ENCODE measurements at places on chromosomes 3 and 15.

GRCh38 chr15:31438601-31439265 lies 112.1 kb downstream of the KLF13 start:
- no peak overlapping the region for H3K27ac ChIP-seq
- no peaks in the 10 kb centered on the region for H3K36me3 ChIP-seq
- H3K27me3 ChIP-seq = peaks cover 20% of the 10 kb centered on the region
- peaks cover 10% of the 10 kb centered on the region for H3K4me1 ChIP-seq
- DNase-seq = no peak
- no peak overlapping the region for H3K4me3 ChIP-seq

DNA sequence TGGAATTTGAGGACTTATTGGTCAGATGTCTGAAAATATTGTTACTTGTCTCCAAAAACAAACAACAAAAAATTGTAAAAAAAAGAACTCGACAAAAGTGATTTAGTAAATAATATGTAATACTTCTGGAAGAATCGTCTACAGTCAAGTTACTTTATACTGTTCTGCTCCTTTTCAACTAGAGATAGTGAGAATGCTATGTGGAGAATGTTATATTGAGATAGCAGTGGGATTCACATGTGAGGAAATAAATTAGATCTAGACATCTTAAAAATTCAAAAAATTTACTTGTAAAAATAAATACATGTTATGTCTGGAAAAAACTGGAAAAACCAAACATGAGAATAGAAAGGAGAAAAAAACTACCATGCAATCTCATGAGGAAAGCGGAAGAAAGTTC lies 64.9 kb downstream of the SGO1 start:
- no peak overlapping the region for H3K27ac ChIP-seq
- H3K4me1 ChIP-seq = peaks cover 4% of the 10 kb centered on the region
- no peak overlapping the region for H3K4me3 ChIP-seq
- no peak for DNase-seq
- H3K36me3 ChIP-seq = peaks cover 17% of the 10 kb centered on the region

DNA sequence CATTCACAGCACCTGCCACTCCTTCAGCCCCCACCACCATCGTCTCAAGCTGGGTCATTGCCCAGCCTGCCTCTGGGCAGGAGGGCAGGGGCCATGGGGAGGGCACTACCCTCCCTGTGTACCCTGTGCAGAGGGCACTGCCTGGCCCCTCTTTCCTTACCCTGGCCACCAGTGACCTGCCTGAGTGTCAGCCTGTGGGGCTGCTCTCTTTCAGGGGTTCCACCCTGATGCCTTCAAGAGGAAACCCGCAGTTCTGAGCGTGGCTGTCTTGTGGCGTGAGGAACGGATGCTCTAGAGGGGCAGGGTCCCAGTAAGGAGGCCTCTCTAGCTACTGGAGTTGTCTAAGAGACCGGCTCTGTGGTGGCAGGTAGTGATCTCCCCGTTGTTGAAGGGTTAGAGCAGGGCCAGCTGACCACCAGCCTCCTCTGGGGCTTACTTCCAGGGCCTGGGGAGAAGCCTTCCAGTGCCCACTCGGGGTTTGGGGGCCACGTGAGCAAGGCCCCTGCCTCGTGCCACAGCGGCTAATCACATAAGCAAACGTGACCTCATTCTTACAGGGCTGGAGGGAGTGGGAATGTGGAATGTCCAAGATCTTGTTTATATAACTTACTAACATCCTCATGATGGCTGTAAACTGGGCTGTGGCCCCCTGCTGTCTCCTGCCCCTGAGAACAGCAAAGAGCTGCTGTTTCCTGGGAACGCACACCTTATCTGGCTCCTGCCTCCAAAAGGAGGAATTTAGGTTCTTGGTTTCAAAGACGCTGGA lies 31.4 kb upstream of the SEC13 start:
- H3K27me3 ChIP-seq = peaks cover 45% of the 10 kb centered on the region
- no peak overlapping the region for H3K27ac ChIP-seq
- no peaks in the 10 kb centered on the region for H3K36me3 ChIP-seq

- H3K4me3 ChIP-seq = no peak overlapping the region
- H3K27ac ChIP-seq = no peak overlapping the region
- peaks cover 30% of the 10 kb centered on the region for H3K4me1 ChIP-seq
- no peak for DNase-seq
- H3K36me3 ChIP-seq = no peaks in the 10 kb centered on the region
Observed at GRCh38 chr3:69766638-69767037, 27.4 kb downstream of the MITF start.

GRCh38 chr15:49103002-49103401 lies 52.4 kb downstream of the COPS2 start:
- H3K4me1 ChIP-seq = no peaks in the 10 kb centered on the region
- peaks cover 3% of the 10 kb centered on the region for H3K36me3 ChIP-seq
- H3K27ac ChIP-seq = no peak overlapping the region
- H3K4me3 ChIP-seq = no peak overlapping the region
- no peaks in the 10 kb centered on the region for H3K27me3 ChIP-seq
- DNase-seq = no peak

DNA sequence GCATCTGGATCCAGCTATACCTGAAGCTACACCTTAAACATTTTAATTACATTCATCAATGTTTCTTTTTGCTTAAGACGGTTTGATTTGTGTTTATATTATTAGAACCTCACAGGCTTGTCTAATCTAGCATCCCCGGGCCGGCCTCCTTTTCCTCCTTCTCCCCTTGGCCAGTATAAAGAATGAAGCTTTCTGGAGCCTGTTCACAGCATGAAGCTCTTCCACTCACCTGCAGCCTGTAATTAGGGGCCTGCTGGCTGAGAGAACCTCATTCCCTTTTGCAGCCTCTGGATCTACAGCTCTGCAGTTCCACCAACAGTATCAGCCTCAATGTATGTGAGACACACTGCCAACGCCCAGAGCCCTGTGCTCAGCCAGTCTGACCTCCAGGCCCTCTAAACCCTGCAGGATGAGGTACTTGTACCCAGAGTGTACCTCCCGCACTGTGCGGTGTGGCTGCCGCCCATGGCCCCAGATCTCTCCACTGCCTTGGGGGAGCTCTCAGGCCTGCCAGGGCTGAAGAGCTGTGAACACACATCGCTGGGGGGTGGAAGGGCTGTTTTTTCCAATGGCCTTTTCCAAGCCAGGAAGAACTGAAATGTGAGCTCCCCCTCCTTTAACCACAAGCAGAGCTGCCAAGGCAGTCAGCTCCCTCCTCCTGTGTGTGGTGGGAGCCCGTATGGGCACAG lies 114.7 kb upstream of the ALDH1A3 start:
- no peak overlapping the region for H3K4me3 ChIP-seq
- DNase-seq = no peak
- no peak overlapping the region for H3K27ac ChIP-seq
- no peaks in the 10 kb centered on the region for H3K36me3 ChIP-seq
- peaks cover 23% of the 10 kb centered on the region for H3K4me1 ChIP-seq
- peaks cover 16% of the 10 kb centered on the region for H3K27me3 ChIP-seq

DNA sequence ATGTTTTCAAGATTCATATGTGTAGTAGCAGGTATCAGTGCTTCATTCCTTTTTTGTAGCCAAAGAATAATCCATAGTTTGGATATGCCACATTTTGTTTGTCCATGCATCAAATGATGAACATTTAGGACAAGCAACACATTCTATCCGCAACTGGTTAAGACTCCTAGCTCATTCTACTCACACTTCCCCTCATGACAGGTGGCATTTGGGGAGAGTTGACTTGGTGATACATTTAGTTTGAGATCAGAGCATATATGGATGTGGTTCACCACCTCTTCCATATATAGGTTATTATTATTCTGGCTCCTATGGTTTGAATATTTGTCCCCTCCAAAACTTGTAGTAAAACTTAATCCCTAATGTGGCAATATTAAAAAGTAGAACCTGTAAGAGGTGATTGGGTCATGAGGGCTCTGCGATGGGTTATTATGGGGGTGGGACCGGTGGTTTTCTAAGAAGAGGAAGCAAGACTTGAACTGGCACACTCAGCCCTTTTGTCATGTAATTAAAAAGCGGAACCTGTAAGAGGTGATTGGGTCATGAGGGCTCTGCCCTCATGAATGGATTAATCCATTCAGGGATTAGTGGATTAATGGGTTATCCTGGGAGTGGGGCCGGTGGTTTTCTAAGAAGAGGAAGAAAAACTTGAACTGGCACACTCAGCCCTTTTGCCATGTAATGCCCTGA lies 75.3 kb upstream of the HRH1 start:
- DNase-seq = no peak
- H3K27ac ChIP-seq = no peak overlapping the region
- H3K4me3 ChIP-seq = no peak overlapping the region
- H3K36me3 ChIP-seq = no peaks in the 10 kb centered on the region
- H3K27me3 ChIP-seq = peaks cover 23% of the 10 kb centered on the region

DNA sequence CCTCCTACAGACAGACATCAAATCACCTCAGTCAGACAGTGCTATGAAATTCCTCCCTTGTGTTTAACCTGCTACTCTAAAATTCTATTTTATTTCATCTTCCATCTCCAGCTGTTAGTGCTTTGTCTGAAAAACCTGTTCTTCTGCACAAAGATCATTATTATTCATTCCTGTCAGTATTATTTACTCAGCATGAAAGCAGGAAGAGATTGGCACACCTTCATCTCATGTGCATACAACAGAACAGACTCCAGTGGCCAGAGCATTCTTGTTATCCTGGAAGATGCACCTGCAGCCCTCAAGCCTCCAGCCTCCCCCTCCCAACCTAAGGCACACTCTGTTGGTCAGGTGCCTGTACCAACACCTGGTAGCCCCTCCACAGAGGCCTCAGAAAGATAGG lies 1.8 kb upstream of the ROPN1B start:
- H3K4me3 ChIP-seq = no peak overlapping the region
- no peak overlapping the region for H3K27ac ChIP-seq
- H3K36me3 ChIP-seq = no peaks in the 10 kb centered on the region
- DNase-seq = no peak

DNA sequence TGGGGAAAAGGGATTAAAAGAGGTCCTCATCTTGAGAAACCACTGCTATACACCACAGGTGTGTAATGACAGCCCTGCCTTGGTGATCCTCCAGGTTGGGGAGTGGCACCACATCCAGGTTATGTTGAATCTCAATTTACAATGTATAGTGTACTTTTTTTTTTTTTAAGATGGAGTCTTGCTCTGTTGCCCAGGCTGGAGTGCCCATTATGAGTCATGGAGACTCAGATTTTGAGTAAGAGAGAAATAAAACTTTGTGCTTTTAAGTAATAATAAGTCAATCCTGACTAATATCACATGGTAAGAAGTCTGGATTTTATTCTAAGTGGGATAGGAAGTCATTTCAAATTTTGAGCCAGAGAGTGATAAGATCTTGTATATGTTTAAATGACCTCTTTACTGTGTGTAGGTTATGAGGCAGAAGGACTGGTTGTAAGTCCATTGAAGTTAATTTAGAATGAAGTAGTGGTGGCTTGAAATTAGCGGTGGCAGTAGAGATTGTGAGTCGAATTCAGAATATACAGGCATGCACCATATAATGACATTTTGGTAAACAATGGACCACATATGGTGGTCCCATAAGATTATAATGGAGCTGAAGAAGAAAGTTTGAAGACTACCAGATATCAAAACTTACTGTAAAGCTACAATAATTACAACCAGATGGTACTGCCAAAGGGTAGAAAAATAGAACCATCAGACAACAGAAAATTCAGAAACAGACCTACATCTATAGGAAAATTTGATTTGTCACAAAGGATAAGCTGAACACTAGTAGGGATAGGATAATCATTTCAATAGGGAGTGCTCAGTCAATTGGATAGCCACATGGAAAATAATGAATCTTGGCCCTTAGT lies 20.7 kb downstream of the POPDC2 start:
- peak overlapping the region; percentile 90 for H3K27ac ChIP-seq
- no peak for DNase-seq
- no peak overlapping the region for H3K4me3 ChIP-seq
- no peaks in the 10 kb centered on the region for H3K27me3 ChIP-seq

GRCh38 chr3:4281991-4282390 lies 21.2 kb upstream of the SETMAR start:
- H3K4me3 ChIP-seq = no peak overlapping the region
- DNase-seq = no peak
- H3K27me3 ChIP-seq = peaks cover 9% of the 10 kb centered on the region
- no peaks in the 10 kb centered on the region for H3K4me1 ChIP-seq

GRCh38 chr3:167151636-167152035 lies 228.5 kb downstream of the ZBBX start:
- DNase-seq = no peak
- no peaks in the 10 kb centered on the region for H3K27me3 ChIP-seq
- no peak overlapping the region for H3K4me3 ChIP-seq
- H3K4me1 ChIP-seq = no peaks in the 10 kb centered on the region
- H3K36me3 ChIP-seq = no peaks in the 10 kb centered on the region

DNA sequence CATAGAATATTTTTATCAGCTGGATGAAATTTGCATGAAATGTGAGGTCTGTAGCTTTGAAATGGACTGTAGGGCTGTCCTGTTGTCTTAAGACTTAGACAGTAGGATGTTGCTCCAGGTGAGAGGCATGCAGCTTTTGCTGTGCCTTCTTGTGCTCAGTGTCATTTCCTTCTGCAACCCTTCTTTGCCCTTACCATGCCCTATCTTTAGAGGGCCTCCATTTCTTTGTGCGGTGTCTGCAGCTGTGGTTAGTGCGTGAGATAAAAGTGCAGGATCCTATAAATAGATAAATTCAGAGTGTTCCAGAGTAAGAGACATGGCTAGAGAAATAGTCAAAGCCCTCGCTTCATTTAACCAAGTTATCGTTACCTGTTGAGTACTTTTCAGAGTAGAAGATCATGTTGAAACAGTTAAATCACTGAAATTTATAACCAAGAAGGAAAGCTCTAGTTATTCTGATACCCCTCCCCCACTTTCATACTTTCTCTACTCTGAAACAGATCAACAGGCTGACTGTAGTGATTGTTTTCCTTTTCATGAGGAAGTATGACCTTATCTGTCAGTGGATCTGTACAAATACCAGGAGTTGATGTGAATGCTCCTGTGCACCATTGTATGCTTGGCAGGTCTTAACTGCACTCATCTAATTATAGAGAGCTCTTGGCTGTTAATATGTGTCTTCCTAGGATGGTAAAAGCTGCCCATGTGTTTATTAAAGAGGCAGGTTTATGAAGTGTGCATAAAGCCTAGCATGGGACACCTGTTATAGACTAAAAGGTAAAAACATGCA lies 18.2 kb downstream of the EIF3J start:
- H3K4me3 ChIP-seq = no peak overlapping the region
- no peak for DNase-seq
- H3K4me1 ChIP-seq = no peaks in the 10 kb centered on the region
- peak overlapping the region; percentile 80 for H3K27ac ChIP-seq

DNA sequence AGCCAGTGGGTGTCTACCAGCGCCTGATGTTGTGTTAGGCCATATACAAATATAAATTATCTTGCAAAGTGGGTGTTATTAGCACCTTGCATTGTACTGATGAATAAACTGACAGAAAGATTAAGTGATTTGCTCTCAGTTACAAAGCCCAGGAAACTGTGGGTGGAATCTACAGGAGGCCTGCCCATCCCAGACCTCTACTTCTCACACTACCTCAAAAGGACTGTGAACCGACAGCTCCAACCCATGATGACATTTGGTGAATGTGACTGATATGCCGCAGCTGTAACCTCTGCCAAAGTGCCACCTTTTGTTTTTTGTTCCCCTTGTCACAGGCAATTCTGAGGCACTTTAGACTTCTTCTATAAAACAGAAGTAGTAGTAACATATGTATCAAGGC lies 43.7 kb upstream of the KCNMB2 start:
- no peaks in the 10 kb centered on the region for H3K36me3 ChIP-seq
- no peak overlapping the region for H3K4me3 ChIP-seq
- no peak overlapping the region for H3K27ac ChIP-seq
- no peak for DNase-seq
- no peaks in the 10 kb centered on the region for H3K4me1 ChIP-seq
- H3K27me3 ChIP-seq = no peaks in the 10 kb centered on the region
